Stimulated activated CD4-positive, alpha-beta T cell treated with anti-CD3 and anti-CD28 coated beads, TNF-alpha, amount 100 ng/mL, for 24 hours (primary cell): ENCODE measurements at places on chromosomes 2 and 18.
A peak's percentile ranks its signal among the peaks of the same experiment; 100 is the strongest.

- peak; percentile 45 for DNase-seq
Observed at GRCh38 chr2:237674731-237675276, 47.4 kb downstream of the LRRFIP1 start.

DNA sequence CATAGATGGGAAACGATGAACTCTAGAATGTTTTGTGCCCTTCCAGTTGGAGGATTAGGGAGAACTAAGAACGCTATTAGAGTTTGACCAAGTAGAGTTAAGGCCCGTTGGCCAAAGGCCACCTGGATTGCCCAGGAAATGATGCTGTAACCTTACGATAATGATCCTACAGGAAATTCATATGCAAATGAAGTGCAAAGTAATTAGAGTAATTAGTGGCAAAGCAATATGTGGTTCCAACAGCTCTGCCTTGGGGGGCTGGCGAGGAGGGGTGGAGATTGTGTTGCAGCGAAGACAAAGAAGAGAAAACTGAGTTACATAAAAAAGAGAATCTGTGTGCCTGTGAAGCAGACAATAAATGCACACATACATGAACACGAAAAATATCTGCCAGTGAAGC is 61.5 kb upstream of the BOD1L2 start:
- no peak for DNase-seq

DNA sequence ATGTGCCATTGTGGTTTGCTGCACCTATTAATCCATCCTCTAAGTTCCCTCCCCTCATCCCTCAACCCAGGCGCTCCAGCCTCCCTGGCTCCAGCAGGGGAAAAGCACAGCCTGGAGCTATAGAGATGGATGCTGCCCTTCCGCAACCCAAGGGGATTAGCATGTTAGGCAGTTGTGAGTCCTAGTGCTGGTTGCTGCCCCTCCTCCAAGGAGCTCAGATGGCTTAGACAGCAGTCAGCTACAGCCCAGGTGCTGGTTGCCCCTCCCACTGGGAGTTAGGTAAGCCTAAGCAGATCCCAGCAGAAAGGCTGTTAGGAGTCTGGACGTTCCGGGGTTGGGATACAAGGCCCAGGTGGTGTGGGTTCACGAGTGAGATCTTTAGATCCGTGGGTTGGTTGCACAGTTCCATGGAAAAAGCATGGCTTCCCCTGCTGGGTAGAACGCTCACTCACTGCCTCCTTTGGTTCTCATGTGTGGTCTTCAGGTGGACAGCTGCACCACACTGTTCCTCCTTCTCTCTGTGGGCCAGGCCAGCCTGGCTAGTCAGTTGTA is 446.1 kb downstream of the ZNF804A start:
- DNase-seq, result no peak

DNA sequence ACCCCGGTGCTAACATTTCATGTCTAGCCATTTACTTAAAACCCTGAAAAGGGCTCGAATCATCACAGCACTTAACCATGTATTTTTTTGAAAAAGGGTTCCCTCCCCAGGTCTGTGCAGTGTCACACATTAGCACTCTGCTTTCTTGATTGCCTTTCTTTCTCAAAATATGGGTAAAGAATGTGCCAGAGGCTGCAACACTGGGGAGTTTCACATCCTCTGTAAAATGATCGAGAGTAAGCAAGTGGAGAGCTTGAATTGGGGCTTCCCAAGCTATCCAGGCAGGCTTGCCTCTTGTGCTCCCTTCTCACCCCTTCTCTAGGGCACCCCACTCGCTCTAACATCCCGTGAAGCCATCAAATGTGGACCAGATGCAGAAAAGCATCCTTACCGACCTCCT is 177.0 kb upstream of the CCDC68 start:
- no peak for DNase-seq

DNA sequence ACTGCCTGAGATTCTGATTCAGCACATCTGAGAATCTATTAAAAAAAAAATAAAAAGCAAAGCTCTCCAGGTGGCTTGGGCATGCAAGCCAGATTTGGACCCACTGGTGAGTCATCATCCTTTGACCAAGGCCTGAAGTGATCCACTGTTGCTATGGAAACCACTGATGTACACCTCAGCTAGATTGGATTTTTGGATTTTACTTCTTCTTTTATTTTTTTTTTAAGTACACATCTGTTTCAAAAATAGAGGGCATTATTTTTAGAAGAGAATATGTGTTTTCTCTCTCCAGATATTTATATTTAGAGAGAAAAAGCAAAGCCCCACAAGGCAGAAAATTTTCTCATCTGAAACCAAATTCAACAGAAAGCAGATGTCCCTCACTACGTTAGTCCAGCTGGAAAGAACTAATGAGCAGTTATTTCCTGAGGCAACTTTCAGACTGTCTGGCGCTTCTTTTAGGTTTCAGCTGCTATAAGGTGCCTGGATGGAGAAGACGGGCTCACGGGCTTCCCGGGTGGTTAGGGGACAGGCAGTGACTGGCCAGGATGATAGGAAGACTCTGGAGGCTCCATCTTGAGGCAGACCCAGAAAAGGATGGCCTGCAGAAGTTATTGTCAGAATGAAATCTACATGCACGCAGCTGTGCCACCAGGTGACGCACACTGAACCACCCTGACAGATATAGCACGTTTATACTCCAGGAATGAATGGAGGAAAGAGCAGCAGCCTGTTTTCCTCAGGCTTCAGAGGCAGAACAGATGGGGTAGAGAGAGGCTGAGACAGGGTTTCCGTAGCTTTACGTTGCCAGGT is 50.5 kb downstream of the MRPL35 start:
- no peak for DNase-seq

DNA sequence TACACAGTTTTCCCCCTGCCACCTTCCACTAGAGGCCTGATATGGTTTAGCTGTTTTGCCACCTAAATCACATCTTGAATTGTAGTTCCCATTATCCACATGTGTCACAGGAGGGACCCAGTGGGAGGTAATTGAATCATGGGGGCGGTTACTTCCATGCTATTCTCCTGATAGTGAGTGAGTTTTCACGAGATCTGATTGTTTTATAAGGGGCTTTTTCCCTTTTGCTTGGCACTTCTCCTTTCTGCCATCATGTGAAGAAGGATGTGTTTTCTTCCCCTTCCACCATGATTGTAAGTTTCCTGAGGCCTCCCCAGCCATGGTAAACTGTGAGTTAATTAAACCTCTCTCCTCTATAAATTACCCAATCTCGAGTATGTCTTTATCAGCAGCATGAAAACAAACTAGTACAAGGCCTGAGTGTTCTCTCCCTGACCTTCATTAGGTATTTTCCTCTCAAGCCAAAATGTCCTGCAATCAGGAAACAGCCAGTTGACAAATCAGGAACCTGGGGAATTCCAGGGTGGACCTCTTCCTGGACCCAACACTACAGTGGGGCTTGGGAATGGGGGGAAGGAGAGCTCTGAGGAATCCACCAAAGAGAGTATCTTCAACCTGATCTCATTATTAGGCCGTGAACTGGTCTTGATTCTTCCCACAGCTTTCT is 129.9 kb downstream of the TXNL1 start:
- no peak for DNase-seq

- DNase-seq, result no peak
Observed at GRCh38 chr2:237546040-237546875, 20.1 kb upstream of the PRLH start.

GRCh38 chr2:102634831-102635241 is 15.5 kb downstream of the SLC9A2 start:
- DNase-seq, result no peak

GRCh38 chr2:233117351-233117750 is 57.2 kb downstream of the INPP5D start:
- no peak for DNase-seq

DNA sequence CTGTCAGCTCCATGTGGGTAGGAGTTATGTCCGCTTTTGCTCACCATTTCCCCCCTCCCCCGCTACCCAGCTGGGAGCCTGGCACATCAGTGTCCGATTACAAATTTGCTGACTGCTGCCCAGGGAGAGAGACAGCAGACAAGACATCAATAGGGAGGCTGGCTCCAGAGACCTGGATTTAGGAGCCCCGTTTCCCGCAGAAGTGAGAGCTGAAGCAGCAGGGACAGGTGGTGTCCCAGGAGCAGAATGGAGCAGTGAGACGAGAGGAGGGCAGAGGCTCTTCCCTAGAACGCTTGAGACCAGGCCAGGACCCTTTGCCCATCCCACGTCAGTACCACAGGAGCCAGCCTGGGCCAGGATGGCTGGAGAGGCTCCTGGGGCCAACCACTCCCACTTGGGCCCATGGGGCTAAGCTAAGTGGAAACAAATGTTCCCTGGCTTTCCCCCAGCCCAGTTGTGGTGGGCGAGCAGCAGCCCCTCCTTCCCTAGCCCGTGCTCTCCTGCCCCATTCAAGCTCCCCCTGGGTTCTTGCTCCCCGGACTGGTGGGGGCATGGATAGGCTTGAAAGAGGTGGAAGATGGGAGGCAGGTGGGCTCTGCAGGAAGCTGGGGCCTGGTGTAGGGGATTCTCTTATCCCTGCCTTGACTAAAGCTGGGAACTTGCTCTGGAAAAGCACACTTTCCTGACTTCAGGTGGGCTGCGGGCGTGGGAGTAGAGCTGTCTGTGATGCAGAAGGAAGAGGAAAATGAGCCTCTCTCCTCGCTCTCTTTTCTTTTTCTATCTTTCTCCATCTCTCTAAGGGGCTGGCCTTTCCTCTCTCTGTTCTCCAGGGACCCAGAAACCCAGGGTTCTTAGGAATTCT is 4.1 kb upstream of the WNT6 start:
- DNase-seq, result no peak

GRCh38 chr2:71876542-71877451 is 270.9 kb downstream of the CYP26B1 start:
- DNase-seq, result no peak

GRCh38 chr2:128798502-128799283 is 480.0 kb upstream of the HS6ST1 start:
- no peak for DNase-seq

DNA sequence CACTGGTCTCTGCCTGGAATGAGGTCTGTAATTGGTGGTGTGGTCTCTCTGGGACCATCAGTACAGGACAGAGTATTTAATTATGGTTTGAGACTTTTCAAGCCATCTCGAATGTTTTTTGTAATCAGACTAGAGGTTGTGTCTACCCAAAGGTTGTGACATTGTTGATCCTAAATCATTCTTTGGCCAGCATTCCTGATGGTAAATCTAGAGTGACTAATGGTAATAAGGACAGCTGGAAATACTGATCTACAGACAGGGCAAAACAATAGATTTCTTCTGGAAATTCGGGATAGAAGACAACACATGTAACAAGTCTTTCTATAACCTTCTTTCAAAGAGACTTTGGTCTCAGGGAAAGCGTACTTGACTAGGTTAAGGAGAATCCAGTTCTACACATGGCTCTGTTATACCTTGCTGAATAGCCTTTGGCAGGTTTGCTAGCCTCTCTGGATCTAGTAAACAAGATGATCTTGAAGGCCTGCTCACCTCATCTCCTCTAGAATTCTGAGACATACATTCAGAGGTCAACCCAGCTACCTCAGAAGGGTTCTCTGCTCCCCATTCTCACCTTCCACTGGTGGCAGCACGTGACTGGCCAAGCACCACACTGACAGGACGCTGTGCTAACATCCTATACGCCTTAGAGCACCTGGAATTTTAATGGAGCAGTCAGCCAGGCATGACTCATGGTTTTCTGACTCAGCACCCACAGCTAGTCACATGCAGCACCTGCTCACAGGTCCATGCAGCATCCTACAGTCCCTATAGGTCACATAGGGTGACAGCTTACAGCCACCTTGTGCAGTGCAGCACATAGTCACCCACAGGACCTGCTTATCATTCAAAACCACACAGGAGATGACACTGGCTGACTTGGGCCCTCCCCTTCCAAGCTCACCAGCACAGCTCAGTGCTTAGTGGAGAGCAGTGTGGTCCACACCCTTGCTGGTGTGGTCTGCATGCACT is 12.2 kb downstream of the PLB1 start:
- no peak for DNase-seq

GRCh38 chr2:64367444-64368232 is 86.3 kb upstream of the LGALSL start:
- DNase-seq, result no peak

DNA sequence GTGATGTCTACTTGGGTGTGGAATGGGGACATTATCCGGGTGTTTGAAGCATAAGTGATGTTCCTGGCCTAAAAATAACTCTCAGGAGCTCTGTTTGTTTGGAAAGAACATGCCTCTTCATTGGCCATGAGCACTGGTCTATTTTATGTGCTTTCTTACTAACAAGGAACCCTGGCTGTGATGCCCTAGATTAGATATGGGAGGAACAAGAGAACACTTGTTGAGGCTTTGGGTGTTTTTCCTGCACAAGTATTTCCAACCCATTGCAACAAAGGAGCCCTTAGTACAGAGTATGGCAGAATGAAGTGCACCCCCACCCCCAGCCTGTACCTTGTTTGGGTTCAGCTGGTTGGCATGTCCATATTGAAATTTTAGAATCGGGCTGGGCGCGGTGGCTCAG is 95.9 kb downstream of the SLC4A3 start:
- DNase-seq, result no peak

- no peak for DNase-seq
Observed at GRCh38 chr18:22466608-22467395, 49.1 kb upstream of the CTAGE1 start.

- DNase-seq, result no peak
Observed at GRCh38 chr18:48002933-48003365, 72.5 kb upstream of the SMAD2 start.

- no peak for DNase-seq
Observed at GRCh38 chr2:238861013-238861730, 13.3 kb downstream of the TWIST2 start.

DNA sequence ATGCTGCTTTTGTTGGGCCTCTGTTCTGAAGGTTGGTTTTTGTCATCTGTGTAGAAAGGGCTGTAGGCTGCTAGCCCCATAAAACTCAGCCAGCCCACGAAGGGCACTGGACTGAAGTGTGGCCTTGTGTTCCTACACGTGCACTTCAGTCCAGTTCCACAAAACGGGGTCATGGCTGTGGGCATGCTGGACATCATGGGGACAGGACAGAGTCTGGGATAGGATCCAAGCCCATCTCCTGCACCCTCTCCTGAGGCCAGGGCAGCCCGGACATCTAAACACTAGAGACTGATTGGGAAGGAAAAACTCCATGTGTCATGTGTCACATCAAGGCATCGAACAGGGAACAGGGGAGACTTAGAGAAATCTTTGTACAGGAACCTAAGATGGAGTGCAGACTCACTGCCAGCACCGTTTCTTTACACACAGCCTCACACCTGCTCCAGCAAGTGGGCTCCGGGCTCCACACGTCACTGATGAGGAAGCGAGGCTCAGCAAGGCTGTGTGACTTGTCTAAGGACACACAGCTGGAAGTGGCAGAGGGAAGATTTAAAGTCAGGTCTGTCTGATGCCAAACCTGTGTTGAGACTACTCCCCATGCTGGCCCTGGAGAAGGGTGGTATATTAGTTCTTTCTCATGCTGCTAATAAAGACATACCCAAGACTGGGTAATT is 74.8 kb upstream of the BCL2L11 start:
- DNase-seq, result no peak

GRCh38 chr18:77013811-77014521 is 118.6 kb downstream of the MBP start:
- no peak for DNase-seq

DNA sequence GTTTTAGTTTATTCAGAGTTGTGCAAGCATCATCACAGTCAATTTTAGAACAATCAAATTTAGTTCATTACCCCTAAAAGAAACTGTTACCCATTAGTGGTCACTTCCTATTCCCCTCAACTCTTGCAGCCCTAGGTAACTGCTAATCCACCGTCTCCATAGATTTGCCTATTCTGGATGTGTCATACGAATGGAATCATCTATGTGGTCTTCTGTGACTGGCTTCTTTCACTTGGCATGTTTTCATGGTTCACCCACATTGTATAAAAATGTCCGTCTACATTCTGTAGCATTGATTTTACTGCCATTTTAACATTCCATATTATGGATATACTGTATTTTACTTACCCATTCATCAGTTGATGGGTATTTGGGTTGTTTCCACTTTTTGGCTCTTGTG is 5.3 kb upstream of the CEP68 start:
- no peak for DNase-seq
